CD4-positive, alpha-beta T cell treated with Interleukin-1 beta for 1 hour (primary cell): ENCODE measurements at places on chromosomes 5 and 9.

GRCh38 chr5:3933966-3934365 is 338.3 kb downstream of the IRX1 start:
- no peak for DNase-seq

GRCh38 chr9:79224672-79225433 is 346.9 kb upstream of the TLE4 start:
- DNase-seq, result no peak

DNA sequence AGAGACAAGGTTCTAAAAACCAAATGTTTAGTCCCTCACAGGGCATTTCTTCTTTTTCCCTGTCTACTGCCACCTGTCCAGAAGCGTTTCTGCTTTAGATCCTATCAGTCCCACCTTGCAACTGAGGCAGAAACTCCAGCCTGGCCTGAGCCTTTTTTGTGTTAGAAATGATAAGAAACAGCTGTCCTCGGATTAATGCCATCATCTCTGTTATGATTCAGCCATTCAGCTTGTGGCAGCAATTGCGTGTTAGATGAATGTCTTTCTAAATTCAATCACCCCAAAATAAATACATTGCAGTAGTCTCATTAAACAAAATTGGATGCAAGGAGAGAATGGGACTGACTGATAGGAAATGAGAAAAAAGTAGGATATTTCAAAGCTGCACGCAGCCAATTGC is 28.3 kb upstream of the FRMPD1 start:
- no peak for DNase-seq

GRCh38 chr5:34487956-34488355 is 168.2 kb upstream of the RAI14 start:
- no peak for DNase-seq

DNA sequence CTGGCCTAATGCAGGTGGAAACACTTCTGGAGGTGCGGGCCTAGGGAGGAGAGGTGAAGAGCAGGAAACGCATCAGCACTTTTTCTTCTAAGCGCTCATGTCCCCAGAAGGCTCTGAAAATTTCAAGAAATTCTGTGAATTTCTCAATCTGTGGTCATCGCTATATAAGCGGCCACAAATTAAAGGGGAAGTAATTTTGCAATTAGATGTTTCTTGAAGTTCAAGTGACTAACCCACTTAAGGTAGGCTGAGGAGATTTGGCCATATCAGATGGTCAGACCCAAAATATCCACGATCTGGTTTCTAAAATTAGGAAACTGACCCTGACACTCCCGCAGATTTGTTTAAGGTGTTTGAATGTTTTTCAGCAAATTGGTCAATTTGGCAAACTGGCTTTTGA is 16.6 kb upstream of the HMGCR start:
- DNase-seq, result peak; percentile 14

- DNase-seq, result no peak
Measured at GRCh38 chr9:13970018-13970417, 343.9 kb downstream of the NFIB start.

- DNase-seq, result no peak
Measured at GRCh38 chr9:17138503-17138902, 3.7 kb downstream of the CNTLN start.

DNA sequence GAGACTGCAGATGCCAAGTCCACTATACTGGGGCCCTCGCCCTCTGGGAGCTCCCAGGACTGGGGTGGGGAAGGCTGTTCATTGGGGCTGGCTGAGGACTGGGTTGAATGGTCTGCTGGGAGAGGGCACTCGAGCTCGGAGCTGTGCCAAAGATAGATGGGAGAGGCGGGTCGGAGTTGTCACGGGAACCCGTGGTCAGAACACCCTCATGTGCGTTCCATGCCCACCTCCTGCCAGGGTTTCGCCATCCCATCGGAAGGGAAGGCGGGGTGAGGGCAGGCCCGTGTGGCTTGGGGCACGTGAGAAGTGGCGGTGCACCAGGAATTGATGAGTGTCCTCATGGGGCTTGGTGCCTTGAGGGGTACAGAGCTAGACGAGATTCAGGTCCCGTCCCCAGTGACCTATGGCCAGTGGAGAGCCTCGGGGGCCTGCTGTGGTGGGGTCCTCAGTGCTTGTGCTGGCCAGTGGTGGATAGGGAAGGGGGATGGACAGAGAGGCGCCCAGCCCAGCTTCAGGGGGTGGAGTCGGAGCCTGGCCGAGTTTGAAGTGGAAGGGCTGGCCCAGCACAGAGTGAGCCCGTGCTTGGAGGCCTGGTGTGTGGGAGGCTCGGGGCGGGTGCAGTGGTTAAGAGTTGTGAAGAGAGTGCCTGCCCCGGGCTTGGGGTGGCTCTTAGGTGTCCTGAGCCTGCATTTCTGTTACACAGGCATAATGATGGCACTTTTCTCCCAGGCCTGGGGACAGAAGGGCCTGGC is 4.3 kb downstream of the CACFD1 start:
- DNase-seq, result no peak

- DNase-seq, result no peak
Measured at GRCh38 chr5:12237837-12238575, 333.8 kb upstream of the CTNND2 start.

DNA sequence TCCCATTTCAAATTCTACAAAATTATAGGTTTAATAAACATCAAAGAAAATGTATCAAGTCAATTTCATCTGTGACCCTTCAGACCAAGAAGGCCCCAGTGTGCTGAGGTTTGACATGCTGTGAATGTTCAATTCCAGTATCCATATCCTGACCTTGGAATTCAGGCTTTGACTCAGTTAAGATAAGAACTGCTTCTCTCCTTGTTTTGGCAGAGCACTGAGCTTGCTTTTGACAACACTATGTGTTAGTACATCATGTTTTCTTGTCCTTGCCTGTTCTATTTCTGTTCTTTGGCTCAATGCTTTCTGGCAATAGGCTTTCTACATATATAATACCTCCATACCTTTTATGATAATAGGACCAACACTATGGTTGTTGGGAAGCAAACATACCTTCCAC is 105.6 kb downstream of the PLCXD3 start:
- no peak for DNase-seq

DNA sequence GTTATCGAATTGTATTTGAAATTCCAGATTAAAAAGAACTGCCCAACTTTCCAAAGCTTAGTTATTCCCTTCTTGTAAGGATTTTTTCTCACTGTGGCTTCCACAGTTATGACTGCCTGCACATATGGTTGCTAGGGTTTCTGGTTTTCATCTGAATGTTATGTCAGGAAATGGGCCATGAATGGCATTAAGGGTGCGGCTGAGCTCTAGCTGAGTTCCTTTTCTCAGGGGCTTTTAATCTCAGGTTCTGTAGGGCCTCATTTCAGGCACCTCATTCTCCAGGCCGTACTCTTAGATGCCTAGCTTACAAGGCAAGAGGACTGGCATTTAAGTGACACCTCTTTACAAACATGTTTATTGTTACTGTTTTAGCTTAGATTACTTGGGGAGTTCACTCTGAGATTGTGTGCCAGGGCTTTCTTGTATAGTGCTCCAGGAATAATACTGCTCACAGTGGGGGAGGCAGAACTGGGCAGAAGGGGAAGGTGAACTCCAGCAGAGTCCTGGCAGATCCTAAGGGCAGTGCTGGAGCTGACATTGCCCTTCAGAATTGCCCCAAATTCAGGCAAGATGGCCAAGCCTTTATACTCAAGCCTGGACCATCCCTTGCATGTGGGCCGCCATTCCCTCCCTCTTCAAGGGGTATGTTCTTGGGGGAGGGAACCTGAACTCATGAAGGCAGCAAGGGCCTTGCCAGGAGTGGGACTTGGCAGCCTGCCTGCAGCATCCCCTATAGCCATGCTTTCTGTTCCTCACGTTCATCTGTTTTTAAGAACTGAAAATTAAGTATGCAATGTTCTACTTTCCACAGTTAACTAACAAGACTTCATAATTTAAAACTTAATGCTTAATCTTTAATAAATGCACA is 111.5 kb downstream of the KDM4C start:
- no peak for DNase-seq

- DNase-seq, result no peak
Measured at GRCh38 chr9:134195558-134195957, 31.2 kb upstream of the RNU6ATAC start.

- no peak for DNase-seq
Measured at GRCh38 chr9:109568568-109569210, 70.6 kb upstream of the PTPN3 start.

- no peak for DNase-seq
Measured at GRCh38 chr9:83062651-83063527, at the start of gene RASEF. RASEF (minus strand) TSS chr9:83063142; CDS start chr9:83062867, 275 bp downstream.

- no peak for DNase-seq
Measured at GRCh38 chr5:178338750-178339144, 106.1 kb upstream of the PHYKPL start.

DNA sequence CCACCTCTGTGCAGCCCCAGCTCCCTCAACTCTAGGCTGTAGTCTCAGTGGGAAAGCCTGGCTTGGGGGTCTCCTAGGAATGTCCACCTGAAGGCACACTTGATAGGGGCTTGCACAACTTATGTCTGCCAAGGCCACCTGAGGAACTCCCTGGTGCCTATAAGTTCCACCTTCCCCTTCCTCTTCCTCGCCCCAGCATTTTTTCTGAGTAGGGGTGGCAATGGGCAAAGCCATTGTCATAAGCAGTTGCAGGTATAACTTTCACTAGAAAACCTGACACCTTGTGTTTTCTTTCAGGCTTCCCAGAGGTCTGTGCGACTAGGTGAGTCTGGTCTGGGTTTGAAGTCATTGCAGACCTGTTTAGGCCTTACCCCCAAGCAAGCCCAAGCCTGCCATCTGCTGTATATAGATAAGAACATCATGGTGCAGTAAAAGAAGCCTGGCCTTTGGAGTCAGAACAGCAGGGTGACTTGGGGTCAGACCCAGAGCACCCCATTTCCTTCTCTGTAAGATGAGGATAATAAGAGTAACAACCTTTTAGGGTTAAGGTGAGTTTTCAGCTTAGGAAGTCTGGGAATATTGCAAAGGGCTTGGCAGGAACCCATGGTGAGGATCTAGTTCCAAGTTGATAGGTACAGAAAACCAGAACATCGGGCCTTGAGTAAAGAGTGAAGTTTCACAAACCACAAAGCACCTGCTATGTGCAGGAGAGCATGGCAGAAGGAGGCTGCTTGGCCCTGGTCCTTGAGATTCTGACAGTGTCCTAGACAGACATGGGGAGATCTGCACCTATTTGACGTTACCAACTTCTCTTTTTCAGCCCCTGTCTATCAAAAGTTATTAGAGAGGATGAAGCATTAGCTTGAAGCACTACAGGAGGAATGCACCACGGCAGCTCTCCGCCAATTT is 33.8 kb downstream of the TGFBI start:
- DNase-seq, result peak; percentile 14

DNA sequence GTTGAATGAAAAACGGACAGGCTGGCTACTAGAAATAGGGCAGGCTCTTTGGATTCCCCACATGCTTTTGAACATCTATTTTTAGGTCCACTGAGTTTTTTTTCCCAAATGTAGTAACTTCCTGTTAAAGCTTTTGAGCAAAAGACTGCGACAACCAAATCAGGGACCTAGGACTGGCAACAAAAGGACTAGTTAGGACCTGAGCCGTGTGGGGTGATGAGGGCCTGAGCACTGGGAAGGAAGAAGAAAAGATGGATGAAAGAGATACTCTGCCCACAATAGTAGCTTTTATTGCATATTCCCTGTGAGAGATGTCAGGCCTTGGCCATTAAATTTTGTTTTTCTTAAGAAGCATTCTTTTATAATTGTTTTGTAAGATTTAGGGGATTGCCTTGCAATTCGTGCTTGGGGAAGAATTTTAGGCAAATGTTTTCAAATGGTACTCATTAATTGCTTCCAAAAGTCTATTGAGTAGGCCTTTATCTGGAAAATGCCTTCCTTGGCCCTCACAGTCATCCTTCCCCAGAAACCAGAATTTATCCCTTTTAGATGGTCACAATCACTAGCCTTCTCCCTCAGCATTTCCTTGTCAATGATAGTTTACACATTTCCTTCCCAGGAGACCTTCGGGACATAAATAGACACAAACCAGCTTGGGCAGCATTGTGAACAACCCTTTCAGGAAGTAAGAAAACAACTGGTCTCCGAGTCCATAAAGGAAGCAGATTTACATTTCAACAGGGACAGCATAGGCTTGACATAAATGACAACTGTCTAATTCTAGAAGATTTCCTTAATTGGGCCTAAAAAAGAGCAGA is 166.5 kb downstream of the RMI1 start:
- DNase-seq, result no peak

DNA sequence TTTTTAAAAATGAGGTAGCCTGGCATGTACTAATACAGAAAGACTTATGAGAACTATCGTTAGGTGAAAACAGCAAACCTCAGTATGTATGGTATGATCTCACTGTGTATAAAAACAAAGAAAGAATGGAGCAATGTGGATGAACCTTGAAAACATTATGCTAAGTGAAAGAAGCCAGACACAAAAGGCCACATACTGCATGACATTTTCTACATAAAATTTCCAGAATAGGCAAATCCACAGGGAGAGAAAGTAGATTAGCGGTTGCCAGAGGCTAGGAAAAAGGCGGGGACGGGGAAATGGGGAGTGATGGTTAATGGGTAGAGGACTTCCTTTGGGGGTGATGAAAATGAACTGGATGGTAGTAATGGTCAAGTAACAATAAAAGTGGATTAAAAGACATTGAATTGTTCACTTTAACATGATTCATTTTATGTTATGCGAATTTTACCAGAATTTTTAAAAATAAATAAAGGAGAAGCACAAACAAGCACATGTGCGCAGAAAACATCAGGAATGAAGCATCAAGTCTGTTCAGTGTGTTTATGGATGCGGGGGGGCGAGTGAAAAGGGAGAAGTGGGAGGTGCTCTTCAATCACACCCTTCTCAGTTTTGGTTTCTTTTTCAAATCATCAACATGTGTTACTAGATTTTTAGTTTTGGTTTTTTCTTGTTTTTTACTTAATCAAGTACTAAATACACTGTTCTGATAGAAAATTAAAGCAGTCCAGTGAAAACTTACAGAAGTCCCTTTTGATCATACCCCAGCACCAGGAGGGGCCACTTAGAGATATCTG is 16.3 kb downstream of the ROR2 start:
- DNase-seq, result no peak

GRCh38 chr9:114053246-114054005 is 24.7 kb downstream of the AMBP start:
- DNase-seq, result no peak

- no peak for DNase-seq
Measured at GRCh38 chr5:123524146-123524545, 12.2 kb downstream of the CSNK1G3 start.

DNA sequence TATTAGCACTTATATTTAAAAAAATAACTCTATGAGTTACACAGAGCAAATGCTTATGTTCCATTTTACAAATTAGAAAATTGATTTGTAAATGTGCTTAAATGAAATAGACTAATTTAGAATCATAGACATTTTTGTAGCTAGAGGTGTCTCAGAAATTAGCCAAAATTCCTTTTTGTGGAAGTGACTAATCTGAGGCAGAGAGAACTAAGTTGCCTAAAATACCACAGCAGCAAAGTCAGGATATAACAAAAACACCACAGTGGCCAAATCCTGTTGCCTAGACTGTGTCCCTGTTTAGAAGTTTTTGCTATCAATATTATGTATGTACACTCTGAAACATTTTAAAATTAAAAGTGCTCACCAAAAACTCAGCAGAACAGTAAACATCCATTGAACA is 18.7 kb downstream of the ADAMTSL1 start:
- DNase-seq, result no peak

- no peak for DNase-seq
Measured at GRCh38 chr5:61737301-61737963, 405.4 kb downstream of the ZSWIM6 start.
